Stimulated activated CD4-positive, alpha-beta T cell treated with anti-CD3 and anti-CD28 coated beads, TNF-alpha, amount 100 ng/mL, for 1 hour (primary cell): ENCODE measurements at places on chromosomes 7 and 10.
A peak's percentile ranks its signal among the peaks of the same experiment; 100 is the strongest.

DNA sequence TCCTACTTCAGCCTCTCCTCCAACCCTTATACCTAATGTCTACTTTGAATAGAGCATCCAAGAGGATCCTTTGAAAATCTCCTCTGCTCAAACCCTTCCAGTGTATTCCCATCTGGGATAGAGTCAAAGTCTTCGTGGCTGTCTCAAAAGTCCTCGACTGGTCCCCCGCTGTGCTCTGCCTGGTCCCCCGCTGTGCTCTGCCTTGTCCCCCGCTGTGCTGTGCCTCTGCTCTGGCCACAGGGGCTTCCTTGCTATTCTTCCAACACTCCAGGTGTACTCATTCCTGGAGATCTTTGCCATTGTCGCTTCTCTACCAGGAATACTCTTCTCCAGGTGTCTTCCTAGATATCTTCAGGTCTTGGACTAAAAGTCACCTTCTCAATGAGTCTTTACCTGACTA, 36.1 kb upstream of the COMMD3 start:
- DNase-seq, result no peak

GRCh38 chr10:78215645-78216044, 182.0 kb downstream of the RPS24 start:
- DNase-seq, result no peak

- no peak for DNase-seq
Measured at GRCh38 chr10:93488956-93489528, 6.9 kb upstream of the MYOF start.

DNA sequence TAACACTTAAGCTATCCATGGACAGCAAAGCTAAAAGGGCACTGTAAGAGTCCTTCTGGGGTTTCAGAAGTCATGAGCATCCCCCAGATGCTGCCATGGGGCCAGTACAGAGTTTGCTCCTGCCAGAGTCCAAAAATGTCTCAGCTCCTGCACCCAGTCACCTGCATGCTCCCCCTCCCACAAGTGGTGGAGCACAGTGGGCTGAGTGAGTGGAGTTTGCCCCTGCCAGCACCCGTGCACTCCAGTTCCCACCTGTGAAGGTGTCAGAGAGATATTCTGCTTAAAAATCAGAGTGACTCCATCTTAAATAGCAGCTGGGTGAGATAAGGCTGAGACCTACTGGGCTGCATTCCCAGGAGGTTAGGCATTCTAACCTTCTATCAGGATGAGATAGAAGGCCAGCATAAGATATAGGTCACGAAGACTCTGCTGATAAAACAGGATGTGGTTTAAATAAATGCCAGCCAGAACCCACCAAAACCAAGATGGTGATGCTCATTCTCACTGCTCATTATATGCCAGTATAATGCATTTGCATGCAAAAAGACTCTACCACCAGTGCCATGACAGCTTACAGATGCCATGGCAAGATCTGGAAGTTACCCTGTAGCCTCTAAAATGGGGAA, 140.1 kb upstream of the ZNF92 start:
- no peak for DNase-seq

- DNase-seq, result no peak
Measured at GRCh38 chr7:150966002-150966401, 12.1 kb downstream of the KCNH2 start.

DNA sequence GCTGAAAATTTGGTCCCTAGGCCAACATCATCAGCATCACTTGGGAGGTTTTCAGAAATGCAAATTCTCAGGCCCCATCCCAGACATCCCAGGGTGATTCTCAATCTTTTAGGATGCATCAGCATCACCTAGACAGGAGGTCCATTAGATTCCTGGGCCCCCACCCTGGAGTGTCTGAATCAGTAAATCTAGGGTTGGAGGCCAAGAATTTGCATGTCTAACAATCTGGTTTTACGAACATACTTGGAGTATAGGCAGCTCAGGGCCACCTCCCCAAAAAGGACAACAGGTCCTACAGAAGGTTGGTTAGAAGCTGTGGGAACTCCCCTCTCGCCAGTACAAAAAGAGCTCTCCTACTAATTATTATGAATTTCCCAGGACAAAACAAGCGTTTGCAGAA, 15.5 kb downstream of the ZC3HAV1 start:
- DNase-seq, result no peak

DNA sequence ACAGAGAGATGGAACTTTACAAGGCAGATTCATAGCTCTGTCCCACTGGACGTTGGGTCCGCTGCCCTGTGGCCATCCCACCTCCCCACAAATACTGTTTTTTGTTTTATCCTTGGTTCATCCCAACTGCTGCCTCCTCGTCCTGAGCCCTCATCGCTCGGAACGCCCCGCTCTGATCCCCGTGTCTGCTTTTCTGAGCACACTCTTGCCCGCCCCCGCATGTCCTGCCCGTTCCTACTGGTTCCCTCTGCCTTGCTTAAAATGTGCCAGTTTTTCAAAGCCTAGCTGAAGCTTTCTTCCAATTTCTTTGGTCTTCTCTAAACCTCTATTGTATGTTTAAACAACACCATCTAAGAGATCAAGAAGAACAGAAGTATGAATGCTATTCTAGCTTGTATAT, 19.4 kb downstream of the RNF32 start:
- DNase-seq, result no peak

- DNase-seq, result no peak
Measured at GRCh38 chr10:118840071-118840775, 85.5 kb upstream of the CACUL1 start.

DNA sequence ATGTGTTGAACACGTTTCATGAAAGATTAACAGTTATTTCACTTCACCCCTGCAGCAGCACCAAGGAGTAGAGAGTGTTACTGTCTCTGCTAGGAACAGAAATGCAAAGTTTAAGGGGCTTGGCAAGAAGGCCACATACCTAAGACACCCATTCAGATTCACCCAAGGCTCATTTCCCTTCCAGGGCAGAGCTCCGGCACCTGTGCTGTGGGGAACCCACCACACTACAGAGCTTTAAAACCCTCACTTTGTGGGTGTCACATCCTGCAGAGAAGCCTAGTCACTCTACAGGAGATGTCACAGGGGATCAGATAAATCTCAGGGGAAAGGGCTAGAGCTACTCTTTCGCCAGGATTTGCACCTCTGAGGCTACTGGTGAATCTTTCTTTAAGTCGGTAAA, 176.1 kb upstream of the KLF6 start:
- no peak for DNase-seq

- peak; percentile 11 for DNase-seq
Measured at GRCh38 chr10:85612378-85612775, 754.2 kb downstream of the GRID1 start.

DNA sequence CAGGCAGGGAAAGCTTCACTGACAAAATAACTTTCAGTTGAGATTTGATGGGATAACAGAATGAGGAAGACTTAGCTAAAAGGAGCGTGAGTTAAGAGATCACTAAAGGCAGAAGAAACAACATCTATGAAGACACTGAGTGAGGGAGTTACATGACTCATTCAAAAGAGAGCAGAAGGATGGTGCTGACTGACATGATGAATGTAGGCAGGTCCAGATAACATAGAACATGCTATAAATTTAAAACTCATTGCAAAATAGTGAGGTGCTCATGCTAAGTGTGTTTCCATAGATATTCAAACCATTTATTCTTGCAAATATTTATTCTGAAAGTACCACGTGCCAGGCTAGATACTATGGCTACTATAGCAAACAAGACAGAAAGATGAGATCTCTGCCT, 116.4 kb upstream of the DGKB start:
- DNase-seq, result no peak

DNA sequence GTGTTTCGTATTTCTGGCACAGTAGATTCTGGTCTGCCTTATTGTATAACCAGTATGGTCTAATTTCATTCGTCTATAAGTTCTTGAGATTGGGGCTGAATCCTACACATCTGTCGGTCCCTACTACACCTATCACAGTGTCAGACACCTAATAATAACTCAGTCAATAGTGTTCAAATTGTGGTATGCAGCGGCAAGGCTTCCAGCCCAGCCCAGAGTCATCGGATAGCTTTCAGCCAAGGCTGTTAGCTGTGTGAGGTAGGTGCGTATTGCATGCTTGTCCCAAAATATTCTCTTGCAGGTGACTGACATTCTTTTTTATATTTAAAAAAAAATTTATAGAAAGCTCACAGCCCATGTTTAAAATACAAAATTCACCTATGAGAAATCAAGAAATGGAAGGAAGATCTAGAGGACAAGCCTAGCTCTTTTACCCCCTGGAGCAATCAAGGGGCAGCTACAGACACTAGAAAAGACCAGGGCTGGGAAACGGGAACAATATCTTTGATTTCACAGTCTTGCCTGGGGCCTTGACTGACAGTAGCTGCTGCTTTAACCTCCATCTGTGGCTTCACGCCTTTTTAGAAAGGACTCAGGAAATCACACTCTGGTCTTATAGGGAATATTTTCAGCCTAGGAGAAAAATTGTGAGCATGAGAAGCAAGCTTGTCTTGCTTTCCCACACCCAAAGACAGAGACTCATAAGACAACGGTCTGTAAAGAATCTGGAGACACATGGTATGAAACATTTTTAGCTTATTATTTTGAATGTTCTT, 9.5 kb upstream of the ASB4 start:
- no peak for DNase-seq

GRCh38 chr7:55083206-55083605, 64.4 kb downstream of the EGFR start:
- no peak for DNase-seq

- DNase-seq, result no peak
Measured at GRCh38 chr10:118305730-118306129, 36.4 kb downstream of the FAM204A start.

DNA sequence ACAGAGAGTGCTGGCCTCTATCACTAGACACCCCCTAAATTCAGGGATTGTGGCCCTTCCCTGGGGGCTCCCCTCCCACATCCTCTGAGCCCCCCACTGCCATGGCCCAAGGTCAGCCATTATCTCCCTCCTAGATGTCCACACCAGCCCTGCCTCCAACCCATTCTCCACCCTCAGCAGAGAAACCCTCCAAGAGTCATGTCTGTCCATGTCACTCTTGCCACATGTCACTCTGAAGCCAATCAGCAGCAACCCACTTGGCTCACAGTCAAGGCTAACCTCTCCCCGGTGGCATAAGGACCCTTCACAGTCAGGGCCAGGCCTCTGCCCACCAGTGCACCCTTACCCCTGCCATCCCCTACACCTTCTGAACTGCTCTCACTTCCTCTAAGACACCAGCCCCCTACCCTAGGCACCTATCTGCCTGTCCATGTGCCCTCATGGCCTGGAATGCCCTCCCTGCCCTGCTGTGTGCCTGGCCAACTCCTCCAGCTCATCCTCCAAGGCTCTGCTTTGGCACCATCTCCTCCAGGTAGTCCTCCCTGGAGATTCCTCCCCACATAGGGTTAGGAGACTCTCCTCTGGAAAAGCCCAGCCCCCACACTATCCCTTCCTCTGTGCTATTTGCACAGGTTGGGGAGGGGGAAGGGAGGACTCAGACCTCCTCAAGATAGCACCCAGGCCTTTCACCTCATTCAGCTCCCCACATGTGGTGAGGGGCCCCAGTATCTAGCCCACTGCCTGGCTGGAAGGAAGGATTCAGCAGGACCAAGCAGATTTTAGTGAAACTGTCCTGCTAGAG, 83.7 kb downstream of the GRID1 start:
- DNase-seq, result no peak

GRCh38 chr7:5525271-5526099, 101.9 kb upstream of the TNRC18 start:
- DNase-seq, result no peak

GRCh38 chr7:2993868-2994267, 49.8 kb downstream of the CARD11 start:
- DNase-seq, result no peak

DNA sequence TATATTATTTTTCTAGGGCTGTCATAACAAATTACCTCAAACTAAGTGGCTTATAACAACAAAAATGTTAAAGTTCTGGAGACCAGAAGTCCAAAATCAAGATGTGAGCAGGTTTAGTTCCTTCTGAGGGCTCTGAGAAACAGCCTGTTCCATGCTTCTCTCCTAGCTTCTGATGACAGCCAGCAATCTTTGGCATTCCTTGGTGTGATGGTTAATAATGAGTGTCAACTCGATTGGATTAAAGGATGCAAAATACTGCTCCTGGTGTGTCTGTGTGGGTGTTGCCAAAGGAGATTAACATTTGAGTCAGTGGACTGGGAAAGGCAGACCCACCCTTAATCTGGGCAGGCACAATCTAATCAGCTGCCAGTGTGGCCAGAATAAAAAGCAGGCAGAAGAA, 26.3 kb upstream of the TNKS2 start:
- no peak for DNase-seq

- peak; percentile 28 for DNase-seq
Measured at GRCh38 chr7:151756076-151756731, 120.7 kb downstream of the PRKAG2 start.

DNA sequence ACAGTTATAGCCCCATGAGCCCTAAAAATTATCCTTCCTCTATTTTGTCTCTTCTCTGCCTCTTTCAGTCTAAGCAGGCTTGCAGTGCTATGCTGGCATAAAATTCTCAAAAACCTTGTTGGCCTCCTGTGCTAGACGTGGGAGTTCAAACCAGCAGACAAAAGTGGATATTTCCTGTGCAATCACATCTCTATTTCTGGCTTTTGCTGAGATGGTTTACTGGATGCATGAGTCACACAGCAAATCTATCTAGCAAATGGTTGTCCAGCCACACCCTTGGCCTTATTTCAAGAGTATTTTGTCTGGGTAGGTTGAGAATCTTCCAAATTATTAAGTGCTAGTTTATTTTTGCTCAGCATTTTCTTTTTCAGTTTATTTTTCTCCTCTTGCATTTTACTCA, 370.8 kb downstream of the CDC14C start:
- DNase-seq, result no peak

DNA sequence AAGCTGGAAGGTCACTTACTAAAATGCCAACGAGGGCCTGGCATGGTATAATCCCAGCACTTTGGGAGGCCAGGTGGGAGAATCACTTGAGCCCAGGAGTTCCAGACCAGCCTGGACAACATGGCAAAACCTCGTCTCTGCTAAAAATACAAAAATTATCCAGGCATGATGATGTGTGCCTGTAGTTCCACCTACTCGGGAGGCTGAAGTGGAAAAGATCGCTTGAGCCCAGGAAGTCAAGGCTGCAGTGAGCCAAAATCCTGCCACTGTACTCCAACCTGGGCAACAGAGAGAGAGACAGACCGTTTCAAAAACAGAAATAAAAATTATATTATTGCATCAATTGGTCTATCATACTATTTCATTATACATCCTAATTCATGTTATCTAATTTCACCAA, 18.1 kb upstream of the FAM53B start:
- DNase-seq, result no peak

GRCh38 chr7:73718905-73719805, at the start of gene STX1A:
Gene STX1A, minus strand, starts transcription at chr7:73719669. Its CDS starts 38 bp downstream, at chr7:73719631.
- peak; percentile 26 for DNase-seq

DNA sequence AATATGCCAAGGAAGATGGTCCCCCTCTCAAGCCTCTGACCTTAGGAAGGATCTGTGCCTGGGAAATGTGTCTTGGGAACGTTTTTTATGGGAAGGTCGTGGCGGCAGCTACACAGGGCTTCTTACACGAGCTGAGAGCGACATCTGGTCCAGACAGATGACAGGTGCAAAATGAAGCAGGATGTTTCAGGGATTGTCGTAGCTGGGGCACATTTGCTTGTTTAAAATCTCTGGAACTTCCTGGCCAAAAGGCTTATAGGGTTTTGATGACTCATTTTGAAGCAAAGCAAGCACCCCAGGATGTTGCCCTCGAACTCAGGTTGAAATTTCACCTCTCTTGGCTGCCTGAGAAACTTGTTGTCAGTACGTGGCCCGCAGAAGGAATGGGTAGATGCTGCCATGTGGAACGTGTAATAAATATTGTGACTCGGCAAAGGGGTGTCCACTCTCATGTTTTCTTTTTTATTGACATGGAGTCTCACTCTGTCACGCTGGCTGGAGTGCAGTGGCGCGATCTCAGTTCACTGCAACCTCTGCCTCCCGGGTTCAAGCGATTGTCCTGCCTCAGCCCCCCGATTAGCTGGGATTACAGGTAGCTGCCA, 117.5 kb downstream of the CAMK1D start:
- no peak for DNase-seq
